ENCODE measurements at places on chromosomes 4 and X. TPM values are rescaled to one million over a fixed set of nuclear protein-coding genes. Genes with fewer than 3 reads are reported as not detected.

GRCh38 chr4:111494971-111495370, 650.3 kb upstream of the FAM241A start:
- no peak for DNase-seq

- no peak for DNase-seq
Observed at GRCh38 chr4:181677201-181677600, 566.0 kb upstream of the TENM3 start.

DNA sequence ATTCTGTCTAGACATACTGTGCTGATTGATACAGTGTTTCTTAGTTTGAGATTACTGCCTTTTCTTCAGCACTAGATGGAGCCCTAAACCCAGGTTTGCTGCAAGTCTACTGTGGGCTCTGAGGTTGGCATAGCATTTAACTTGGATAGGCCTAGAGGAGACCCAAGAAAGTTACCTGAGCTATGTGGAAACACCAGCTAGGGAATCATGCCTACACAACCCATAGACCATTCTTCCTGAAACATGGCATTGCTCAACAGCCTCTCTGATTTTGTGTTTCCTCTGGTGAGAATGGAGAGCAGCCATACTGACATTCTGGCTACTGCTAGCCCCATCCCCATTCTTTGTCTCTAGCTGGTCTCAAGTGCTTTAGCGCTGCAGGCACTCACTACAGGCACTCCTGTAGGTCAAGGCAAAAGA, 287.7 kb upstream of the PCDH18 start:
- no peak for DNase-seq

Gene NMU
- total RNA-seq: 137 TPM

DNA sequence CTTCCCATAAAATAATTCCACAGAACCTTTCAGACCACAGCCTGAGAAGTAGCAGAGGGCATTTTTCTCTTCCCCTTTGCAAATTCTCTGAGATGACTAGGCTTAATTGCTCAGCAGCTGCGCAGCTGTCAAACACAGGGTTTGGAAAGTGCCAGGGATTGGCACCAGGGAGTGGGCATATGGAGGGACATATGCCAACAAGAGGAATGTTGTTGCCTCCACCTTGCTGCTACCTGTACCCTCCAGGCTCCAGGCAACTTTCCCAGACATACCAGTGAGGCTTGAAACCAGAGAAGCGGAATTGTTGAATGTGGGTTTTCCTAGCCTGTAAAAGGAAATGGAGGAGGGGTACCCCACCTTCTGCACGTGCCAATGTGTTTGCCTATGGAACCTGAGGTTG, 256.2 kb upstream of the GPR101 start:
- DNase-seq: no peak

Gene ZNF674
- total RNA-seq: 2.4 TPM

Gene FAM114A1
- total RNA-seq: 71.5 TPM

DNA sequence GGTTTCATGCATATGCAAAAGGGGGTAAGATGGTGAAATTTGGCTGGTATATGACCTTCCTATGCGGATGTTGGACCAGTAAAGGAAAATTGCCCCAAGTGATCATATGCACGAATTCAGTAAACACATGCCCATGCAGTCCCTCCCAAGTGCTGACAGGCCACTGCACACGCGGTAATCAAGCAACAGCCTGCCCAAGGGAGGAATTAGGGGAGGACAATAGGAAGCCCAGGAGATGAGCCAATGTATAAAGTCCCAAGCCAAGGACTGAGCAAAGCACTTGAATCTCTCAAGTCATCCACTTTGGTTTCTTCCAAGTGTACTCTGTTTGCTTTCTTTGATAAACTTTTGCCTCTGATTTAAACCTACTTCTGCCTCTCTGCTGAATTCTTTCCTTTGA, 21.1 kb downstream of the MAGEB16 start:
- no peak for DNase-seq

DNA sequence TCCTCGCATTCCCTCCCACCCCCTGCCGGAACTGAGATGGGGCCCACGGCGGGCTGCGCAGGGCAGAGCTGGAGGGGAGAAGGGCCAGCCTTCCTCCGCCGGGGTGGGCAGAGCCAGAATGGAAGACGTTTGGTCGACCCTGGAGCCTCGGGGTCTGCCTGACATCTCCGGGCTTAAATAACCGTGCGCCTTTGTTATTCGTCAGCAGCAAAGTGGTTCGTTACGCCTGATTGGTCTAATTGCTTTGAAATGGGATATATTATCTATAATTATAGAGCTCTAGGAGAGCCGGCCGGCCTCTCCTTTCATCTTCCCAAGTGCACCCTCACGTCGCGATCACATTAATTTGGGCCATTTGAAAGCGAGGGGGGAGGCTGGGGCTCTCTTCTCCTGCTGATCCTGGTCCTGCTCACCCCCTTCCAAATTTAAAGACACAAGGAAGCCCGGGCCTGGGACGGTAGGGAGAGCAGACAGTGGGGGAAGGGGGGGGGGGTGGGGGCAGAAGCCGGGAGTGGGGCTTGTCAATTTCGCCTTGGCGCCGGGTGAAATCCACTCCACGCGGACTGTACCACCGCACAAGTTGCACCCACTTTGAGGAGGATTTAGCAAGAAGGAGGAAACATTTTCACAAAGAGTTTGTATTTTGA, 4.7 kb upstream of the MSX1 start:
- no peak for DNase-seq

DNA sequence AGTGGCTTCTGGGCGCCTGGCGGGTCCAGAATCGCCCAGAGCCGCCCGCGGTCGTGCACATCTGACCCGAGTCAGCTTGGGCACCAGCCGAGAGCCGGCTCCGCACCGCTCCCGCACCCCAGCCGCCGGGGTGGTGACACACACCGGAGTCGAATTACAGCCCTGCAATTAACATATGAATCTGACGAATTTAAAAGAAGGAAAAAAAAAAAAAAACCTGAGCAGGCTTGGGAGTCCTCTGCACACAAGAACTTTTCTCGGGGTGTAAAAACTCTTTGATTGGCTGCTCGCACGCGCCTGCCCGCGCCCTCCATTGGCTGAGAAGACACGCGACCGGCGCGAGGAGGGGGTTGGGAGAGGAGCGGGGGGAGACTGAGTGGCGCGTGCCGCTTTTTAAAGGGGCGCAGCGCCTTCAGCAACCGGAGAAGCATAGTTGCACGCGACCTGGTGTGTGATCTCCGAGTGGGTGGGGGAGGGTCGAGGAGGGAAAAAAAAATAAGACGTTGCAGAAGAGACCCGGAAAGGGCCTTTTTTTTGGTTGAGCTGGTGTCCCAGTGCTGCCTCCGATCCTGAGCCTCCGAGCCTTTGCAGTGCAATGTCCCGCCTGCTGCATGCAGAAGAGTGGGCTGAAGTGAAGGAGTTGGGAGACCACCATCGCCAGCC, at the start of gene ATOH1:
Gene ATOH1 (plus strand): TSS at position 422 of the 663 bp plus-strand sequence. CDS start 174 bp downstream, at position 596.
- no peak for DNase-seq

DNA sequence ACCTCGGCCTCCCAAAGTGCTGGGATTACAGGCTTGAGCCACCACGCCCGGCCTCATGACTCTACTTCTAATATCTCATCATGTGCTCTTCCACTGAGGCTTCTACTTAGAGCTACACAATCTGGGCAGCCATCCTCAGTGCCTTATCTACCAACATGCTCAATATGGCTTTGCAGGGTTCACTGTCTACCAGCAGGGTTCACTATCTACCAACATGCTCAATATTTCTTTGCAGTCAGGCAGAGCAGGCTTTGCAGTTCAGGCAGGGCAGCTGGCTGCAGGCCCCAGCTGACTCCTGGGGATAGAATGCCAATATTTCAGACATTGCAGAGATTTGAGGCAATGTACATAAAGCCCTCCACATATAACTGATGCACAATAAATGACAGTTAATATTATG, 47.5 kb downstream of the PKD2 start:
- no peak for DNase-seq

Gene ETDA
- not detected for total RNA-seq

DNA sequence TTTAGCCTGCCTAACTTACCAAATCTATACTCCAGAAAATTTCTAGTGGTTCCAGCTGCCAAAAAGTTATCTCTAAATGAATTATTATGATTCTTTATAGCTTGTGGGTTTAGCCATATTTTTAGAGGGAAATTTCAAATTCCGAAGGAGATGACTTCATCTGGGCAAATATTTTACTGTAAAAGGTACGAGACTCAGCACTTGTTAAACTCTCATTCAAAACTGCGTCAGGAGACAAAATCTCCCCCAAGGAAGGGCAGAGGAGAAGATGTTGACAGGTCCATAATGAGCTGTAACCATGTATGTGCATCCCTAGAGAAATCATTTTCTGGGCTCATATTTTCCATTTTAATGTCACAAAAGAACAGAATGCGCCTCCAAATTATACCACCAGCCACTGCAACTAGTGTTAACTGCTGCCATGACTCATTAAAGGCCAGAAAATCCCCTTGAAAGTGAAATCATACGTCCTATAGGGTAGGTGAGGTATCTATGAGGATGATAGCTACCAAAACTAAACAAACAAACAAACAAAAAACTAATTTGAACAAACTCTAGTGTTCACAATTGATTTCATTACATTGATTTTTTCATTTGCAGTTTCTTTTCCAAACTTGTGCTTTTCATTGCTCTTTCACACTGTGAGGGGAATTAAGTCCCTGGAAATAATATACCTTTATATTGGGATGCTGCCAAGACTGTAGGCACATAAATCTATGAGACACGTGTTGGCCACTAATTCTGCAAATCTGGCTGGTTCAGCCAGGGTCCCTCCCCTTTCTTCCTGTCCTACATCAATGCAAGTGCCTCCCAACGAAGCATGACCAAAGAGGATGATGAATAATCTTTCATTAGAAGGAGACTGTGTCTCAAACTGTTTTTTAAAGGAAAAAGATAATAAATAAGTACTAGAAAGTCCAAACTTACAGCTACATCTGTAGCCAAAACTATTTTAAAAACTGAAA, 85.8 kb downstream of the ARHGAP6 start:
- DNase-seq: no peak

DNA sequence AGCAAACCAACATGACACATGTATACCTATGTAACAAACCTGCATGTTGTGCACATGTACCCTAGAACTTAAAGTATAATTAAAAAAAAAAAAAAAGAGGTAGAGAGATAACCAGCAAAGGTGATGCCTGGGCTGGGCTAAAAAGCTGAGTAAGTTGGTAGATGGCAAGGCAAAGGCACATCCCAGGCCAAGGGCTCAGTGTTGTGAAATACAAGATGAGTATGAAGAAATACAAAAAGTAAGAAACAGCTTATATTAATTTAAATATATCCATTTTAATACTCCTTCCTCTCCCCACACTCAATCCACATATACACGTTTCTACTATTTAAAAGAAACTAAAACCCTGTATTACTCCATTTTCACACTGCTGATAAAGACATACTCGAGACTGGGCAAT, 25.8 kb downstream of the TEC start:
- DNase-seq: no peak

GRCh38 chr4:112173593-112174558, 28.6 kb downstream of the FAM241A start:
- no peak for DNase-seq

Gene TMEM144
- total RNA-seq: 12.2 TPM

Gene HTT
- 119 TPM for total RNA-seq
